ENCODE measurements at places on chromosomes 2 and 18. TPM values are rescaled to one million over a fixed set of nuclear protein-coding genes. Genes with fewer than 3 reads are reported as not detected.
A peak's percentile ranks its signal among the peaks of the same experiment; 100 is the strongest.

- no peaks in the 10 kb centered on the region for H3K4me1 ChIP-seq
- H3K4me3 ChIP-seq = no peak overlapping the region
- no peak overlapping the region for H3K27ac ChIP-seq
- H3K36me3 ChIP-seq = no peaks in the 10 kb centered on the region
- DNase-seq = no peak
These were observed 227.6 kb upstream of the HNRNPA3 start for GRCh38 chr2:176984987-176985386.

DNA sequence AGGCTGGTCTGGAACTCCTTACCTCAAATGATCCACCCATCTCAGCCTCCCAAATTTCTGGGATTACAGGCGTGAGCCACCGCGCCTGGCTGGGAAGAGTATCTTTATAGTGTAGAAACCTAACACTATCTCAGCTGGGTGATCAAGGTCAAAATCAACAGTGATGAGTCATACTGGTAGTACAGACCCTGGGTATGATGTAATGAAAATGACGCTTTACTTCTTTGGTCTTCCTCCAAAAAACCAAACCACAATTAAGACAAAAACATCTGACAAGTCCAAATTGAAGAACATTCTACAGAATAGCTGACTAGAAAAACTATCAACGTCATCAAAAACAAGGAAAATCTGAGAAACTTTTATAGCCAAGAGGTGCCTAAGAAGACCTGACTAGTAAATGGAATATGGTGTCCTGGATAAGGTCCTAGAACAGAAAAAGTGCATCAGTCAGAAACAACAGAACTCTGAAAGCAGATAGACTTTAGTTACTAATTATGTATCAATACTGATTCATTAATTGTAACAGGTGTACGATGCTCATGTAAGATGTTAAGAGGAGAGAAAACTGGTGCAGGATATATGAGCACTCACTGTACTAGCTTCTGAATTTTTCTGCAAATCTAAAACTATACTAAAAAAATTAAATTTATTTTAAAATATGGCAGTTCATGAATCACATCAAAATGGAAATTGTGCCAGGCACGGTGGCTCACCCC is 25.4 kb downstream of the PDCL3 start:
- H3K4me1 ChIP-seq = peaks cover 8% of the 10 kb centered on the region
- no peak overlapping the region for H3K4me3 ChIP-seq
- DNase-seq = no peak
- H3K27me3 ChIP-seq = peaks cover 3% of the 10 kb centered on the region

- DNase-seq = no peak
- H3K4me3 ChIP-seq = no peak overlapping the region
- no peaks in the 10 kb centered on the region for H3K36me3 ChIP-seq
- no peaks in the 10 kb centered on the region for H3K27me3 ChIP-seq
- H3K27ac ChIP-seq = no peak overlapping the region
- no peaks in the 10 kb centered on the region for H3K4me1 ChIP-seq
These were observed 26.8 kb upstream of the ASXL2 start for GRCh38 chr2:25905126-25905525.

- H3K4me1 ChIP-seq = peaks cover 7% of the 10 kb centered on the region
- DNase-seq = no peak
- no peak overlapping the region for H3K27ac ChIP-seq
- H3K36me3 ChIP-seq = peaks cover 4% of the 10 kb centered on the region
These were observed 3.0 kb upstream of the SKOR2 start for GRCh38 chr18:47254341-47254939.

DNA sequence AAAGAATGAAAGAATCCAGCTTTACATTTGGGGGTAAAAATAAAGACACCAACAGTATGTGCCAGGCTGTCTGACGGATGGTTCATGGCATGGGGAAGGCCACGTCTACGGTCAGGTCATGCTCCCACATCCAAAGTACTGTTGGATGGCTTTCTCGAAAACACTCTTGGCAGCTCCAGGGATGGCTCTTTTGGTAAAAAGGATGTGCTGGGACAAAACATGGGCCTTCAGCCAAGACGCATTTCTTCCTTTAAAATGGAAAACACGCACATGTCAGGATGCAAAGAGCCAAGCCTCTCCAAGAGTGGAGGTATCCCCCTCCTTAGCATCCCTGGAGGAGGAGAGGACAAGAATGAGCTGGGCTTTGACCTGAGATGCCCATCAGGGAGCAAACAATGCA is 376.5 kb upstream of the KLHL29 start:
- H3K27me3 ChIP-seq = no peaks in the 10 kb centered on the region
- no peak for DNase-seq
- no peak overlapping the region for H3K27ac ChIP-seq
- no peak overlapping the region for H3K4me3 ChIP-seq
- H3K4me1 ChIP-seq = peaks cover 9% of the 10 kb centered on the region

GRCh38 chr2:62340994-62341484 is 145.1 kb downstream of the B3GNT2 start:
- peaks cover 7% of the 10 kb centered on the region for H3K4me1 ChIP-seq
- H3K27ac ChIP-seq = peak overlapping the region; percentile 61
- no peaks in the 10 kb centered on the region for H3K27me3 ChIP-seq
- DNase-seq = no peak
- no peaks in the 10 kb centered on the region for H3K36me3 ChIP-seq

DNA sequence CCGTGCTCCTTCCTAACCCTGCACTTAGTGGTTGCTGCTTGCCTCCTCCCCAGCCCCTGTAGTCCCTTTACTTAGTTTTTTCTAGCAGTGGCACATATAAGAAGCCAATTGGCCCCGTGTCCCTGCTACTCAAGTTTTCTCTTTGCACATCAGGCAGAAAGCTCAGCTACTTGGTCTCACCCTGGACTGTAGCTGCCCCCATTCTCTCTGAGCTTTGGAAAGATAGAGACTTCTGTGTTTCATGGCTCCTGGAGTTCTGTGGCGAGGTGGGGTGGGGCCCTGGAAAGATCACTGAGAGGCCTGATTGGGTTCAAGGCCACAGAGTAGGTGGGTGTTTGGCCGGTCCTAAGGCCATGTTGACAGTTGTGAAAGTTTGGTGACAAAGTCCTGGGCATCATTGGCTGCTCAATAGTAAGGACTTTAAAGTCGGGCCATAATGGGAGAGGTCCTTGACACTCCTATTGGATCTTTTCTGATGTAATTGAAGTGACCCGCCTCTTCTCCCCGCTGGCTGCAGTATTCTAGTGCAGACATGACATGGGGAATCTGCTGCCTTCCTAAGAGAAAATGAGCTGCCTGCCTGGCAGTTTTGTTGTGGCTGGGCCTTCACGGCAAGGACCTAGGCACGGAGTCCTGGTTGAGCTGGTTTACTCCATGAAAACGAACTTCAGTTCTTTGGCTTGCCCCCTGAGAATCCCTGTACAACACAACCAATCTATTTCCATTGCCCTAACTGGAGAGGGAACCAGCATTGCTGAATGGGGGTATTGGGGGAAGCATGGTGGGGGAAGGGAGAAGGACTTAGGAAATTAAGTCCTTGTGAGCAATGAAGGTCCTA is 26.2 kb upstream of the CYP27A1 start:
- H3K4me1 ChIP-seq = peaks cover 14% of the 10 kb centered on the region
- no peak overlapping the region for H3K4me3 ChIP-seq
- peaks cover 34% of the 10 kb centered on the region for H3K36me3 ChIP-seq
- no peak for DNase-seq

- H3K27me3 ChIP-seq = peaks cover 3% of the 10 kb centered on the region
- DNase-seq = no peak
- no peak overlapping the region for H3K4me3 ChIP-seq
These were observed 43.8 kb downstream of the CDH19 start for GRCh38 chr18:66560094-66560493.

GRCh38 chr2:26455670-26456439 is 22.1 kb downstream of the OTOF start:
- peaks cover 12% of the 10 kb centered on the region for H3K27me3 ChIP-seq
- H3K4me3 ChIP-seq = no peak overlapping the region
- DNase-seq = no peak
- H3K4me1 ChIP-seq = no peaks in the 10 kb centered on the region
- H3K36me3 ChIP-seq = peaks cover 3% of the 10 kb centered on the region

DNA sequence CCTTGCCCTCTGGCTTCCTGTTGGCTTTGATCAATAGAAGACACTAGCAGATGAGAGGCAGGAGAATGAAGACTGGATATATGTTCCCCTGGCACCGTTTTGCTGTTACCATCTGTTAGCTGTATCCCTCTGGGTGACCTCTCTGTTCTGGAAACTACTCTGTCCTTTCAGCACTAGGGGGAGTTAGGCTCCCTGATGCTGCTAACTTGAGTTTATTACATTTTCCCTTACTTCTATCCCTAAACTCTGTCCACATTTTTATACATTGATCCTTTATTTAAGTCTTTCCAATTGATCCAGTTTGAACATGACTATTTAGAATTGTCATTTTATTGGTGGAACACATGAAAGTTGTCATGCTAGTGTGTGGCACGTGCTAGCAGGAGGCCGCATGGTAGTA is 1014.3 kb upstream of the CDH2 start:
- no peaks in the 10 kb centered on the region for H3K36me3 ChIP-seq
- no peaks in the 10 kb centered on the region for H3K4me1 ChIP-seq
- no peaks in the 10 kb centered on the region for H3K27me3 ChIP-seq
- DNase-seq = no peak
- no peak overlapping the region for H3K27ac ChIP-seq

- H3K4me3 ChIP-seq = no peak overlapping the region
- no peaks in the 10 kb centered on the region for H3K4me1 ChIP-seq
- peak; percentile 38 for DNase-seq
- H3K36me3 ChIP-seq = peaks cover 4% of the 10 kb centered on the region
- H3K27ac ChIP-seq = no peak overlapping the region
These were observed 237.0 kb downstream of the HDAC4 start for GRCh38 chr2:239163688-239164334.

GRCh38 chr2:128159437-128159836 is 68.4 kb downstream of the UGGT1 start:
- H3K27me3 ChIP-seq = no peaks in the 10 kb centered on the region
- H3K36me3 ChIP-seq = peaks cover 21% of the 10 kb centered on the region
- no peak overlapping the region for H3K4me3 ChIP-seq
- no peak for DNase-seq
- H3K27ac ChIP-seq = no peak overlapping the region

LRRC30 gene
- not detected for total RNA-seq

SP100 gene
- 57.6 TPM for total RNA-seq

SP140 gene
- total RNA-seq = 0.60 TPM

ST6GAL2 gene
- total RNA-seq = 319 TPM

C1QL2 gene
- total RNA-seq = not detected

HJURP gene
- total RNA-seq = 6.9 TPM

GMPPA gene
- 62.1 TPM for total RNA-seq

LDLRAD4 gene
- total RNA-seq = 78.2 TPM

KATNAL2 gene
- 9.3 TPM for total RNA-seq

Measured in chondrocyte (in vitro differentiated cells).